Fibroblast of skin of left quadriceps (primary cell): ENCODE measurements at places on chromosomes 5 and 9.

- DNase-seq: no peak
Observed at GRCh38 chr5:66742896-66743247, 146.7 kb downstream of the MAST4 start.

- no peak for DNase-seq
Observed at GRCh38 chr5:52134013-52134650, 653.6 kb upstream of the ITGA1 start.

GRCh38 chr9:133117271-133118178 lies 3.5 kb downstream of the RALGDS start:
- no peak for DNase-seq

GRCh38 chr5:153476767-153477166 lies 13.7 kb upstream of the GRIA1 start:
- DNase-seq: peak; percentile 73

DNA sequence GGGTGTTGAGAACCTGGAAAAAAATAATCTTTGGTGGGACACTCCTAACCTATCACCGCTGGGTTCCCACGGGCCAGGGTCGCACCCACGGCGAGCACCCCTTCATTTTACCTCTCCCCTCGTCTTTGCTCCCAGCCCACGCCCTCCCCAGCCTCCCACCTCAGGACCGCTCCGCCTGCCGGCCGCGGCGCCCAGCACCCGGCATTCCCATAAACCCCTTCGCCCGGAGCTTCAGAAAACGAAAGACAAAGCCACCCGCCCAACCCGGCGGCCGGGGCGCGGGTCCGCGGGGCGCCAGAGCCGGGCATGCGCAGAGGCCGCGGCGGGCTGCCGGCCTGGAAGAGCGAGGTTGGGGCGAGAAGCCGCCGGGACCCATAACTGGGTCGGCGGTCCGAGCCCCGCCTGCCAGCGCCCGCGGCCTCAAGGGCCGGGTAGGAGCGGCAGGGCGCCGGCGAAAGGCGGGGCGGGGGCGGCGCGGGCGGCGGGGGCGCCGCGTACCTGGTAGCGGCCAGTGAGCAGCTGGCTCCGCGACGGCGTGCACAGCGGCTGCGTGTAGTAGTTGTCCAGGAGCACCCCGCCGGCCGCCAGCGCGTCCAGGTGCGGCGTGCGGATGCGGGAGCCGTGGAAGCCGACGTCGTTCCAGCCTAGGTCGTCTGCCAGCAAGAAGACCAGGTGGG lies 533 bp downstream of the ARSB start:
- DNase-seq: peak; percentile 69

- peak; percentile 79 for DNase-seq
Observed at GRCh38 chr5:130514984-130515690, 610.9 kb downstream of the CHSY3 start.
